ENCODE measurements at places on chromosomes 11 and 22. TPM values are rescaled to one million over a fixed set of nuclear protein-coding genes. Genes with fewer than 3 reads are reported as not detected.

The OR4D9 gene
- total RNA-seq, result not detected

DNA sequence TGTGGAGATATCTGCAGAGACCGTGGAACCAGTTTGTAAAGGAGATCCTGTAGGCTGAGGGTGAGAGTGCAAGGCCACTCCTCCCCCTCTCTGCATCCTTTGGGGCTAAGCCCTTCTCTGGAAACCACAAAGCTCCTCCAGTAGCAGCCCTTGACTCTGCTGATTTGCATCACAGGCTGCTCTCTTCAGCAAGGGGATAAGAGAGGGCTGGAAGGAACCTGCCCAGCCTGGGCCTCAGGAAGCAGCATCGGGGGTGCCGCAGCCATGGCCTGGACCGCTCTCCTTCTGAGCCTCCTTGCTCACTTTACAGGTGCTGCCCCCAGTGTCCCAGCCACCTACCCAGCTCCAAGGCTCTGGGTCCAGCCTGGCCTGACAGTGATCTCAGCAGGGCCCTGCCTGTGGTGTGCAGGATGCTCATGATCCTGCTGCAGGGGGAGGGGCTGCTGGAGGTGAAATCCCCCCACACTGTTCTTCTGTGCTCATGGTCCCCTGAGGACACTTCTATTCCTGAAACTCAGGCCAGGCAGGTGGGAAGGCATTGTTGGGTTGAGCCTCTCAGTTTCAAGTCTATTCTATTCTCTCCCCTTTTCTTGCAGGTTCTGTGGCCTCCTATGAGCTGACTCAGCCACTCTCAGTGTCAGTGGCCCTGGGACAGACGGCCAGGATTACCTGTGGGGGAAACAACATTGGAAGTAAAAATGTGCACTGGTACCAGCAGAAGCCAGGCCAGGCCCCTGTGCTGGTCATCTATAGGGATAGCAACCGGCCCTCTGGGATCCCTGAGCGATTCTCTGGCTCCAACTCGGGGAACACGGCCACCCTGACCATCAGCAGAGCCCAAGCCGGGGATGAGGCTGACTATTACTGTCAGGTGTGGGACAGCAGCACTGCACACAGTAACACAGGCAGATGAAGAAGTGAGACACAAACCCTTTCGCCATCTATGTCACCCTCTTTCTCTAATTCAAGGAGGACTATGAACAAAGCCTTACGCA lies 68.5 kb upstream of the IGLL5 start:
- peaks cover 8% of the 10 kb centered on the region for H3K4me1 ChIP-seq
- H3K27me3 ChIP-seq, result no peaks in the 10 kb centered on the region
- DNase-seq, result no peak
- no peaks in the 10 kb centered on the region for H3K36me3 ChIP-seq
- no peak overlapping the region for H3K4me3 ChIP-seq
- no peak overlapping the region for H3K27ac ChIP-seq

The RIC3 gene
- 8.6 TPM for total RNA-seq

- H3K27me3 ChIP-seq, result no peaks in the 10 kb centered on the region
- no peak for DNase-seq
- H3K4me1 ChIP-seq, result no peaks in the 10 kb centered on the region
- no peaks in the 10 kb centered on the region for H3K36me3 ChIP-seq
- peak overlapping the region; percentile 9 for H3K27ac ChIP-seq
- no peak overlapping the region for H3K4me3 ChIP-seq
These were observed 129.7 kb upstream of the PARVA start for GRCh38 chr11:12247543-12248254.

- peaks cover 19% of the 10 kb centered on the region for H3K4me1 ChIP-seq
- peaks cover 14% of the 10 kb centered on the region for H3K27me3 ChIP-seq
- H3K4me3 ChIP-seq, result no peak overlapping the region
- no peak for DNase-seq
- H3K27ac ChIP-seq, result no peak overlapping the region
These were observed 62.6 kb upstream of the RASD2 start for GRCh38 chr22:35477911-35478582.

GRCh38 chr11:73752216-73752867 lies 8.5 kb downstream of the RAB6A start:
- no peak overlapping the region for H3K4me3 ChIP-seq
- H3K27me3 ChIP-seq, result no peaks in the 10 kb centered on the region
- H3K36me3 ChIP-seq, result no peaks in the 10 kb centered on the region

DNA sequence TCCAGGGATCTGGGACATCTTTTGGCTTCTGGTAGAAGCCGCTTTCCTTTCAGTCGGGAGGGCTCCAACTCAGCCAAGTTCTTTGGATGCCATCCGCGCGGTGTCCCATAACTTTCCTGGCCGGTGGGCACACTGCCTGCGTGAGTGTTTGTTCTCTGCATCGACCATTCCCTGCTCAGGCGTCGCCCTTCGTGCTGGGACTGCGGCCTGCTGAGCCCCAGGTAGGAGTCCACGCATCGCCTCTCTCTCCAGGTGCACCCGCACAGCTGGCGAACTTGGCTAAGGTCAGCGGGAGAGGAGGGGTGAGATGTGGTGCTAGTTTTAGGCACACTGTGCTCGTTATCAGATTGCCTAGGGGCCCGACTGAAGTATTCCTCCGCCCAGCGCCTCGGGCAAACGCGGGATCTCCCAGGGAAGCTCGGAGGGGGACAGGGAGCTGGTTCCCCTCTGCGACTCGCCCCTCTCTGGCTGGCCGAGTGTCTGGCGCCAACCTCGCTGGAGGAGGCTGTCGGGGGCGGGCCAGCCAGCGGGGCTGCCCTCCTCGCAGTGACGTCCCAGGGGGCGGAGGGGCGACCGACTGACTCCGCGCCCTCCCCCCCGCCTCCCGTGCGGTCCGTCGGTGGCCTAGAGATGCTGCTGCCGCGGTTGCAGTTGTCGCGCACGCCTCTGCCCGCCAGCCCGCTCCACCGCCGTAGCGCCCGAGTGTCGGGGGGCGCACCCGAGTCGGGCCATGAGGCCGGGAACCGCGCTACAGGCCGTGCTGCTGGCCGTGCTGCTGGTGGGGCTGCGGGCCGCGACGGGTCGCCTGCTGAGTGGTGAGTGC lies at the start of gene LAYN:
LAYN (plus strand) TSS at position 607 of the 823 bp plus-strand sequence; CDS start at position 731, 124 bp downstream.
- peaks cover 35% of the 10 kb centered on the region for H3K4me1 ChIP-seq
- no peaks in the 10 kb centered on the region for H3K36me3 ChIP-seq
- H3K27ac ChIP-seq, result peak within 1 kb of the TSS; percentile 73
- peak; percentile 83 for DNase-seq
- peak within 1 kb of the TSS; percentile 37 for H3K4me3 ChIP-seq

DNA sequence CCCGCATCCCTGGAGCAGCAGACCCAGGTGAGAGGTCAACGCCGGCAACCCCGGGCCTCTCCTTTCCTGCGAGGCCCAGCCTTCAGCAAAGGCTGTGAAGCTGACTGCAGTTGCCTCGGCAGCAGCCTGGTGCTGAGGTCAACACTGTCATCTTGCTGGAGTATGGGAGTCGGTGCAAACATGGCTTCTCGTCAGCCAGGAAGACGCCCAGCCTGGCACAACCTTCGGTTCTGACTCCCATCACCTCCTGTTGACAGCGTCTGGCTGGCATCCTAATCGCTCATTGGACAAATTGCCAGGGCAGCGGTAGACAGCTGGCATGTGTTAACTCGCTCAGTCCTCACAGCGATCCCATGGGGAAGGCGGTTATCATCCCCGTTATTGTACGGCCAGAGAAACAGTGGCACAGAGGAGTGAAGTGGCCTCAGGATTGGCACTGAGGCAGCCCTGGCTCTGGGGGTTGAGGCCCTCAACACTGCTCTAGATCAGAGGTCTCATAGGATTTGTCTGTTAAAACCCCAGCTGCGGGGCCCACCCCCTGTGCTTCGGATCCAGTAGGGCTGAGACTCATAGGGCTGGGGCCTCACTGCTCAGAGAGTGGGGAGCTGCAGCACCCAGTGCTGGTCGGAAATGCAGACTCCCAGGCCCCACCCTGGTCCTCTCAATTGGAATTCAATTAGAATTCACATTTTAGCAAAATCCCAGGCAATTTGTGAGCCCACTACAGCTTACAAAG lies 39.3 kb upstream of the TP53I11 start:
- DNase-seq, result no peak
- no peak overlapping the region for H3K27ac ChIP-seq
- H3K4me3 ChIP-seq, result no peak overlapping the region
- H3K27me3 ChIP-seq, result no peaks in the 10 kb centered on the region

DNA sequence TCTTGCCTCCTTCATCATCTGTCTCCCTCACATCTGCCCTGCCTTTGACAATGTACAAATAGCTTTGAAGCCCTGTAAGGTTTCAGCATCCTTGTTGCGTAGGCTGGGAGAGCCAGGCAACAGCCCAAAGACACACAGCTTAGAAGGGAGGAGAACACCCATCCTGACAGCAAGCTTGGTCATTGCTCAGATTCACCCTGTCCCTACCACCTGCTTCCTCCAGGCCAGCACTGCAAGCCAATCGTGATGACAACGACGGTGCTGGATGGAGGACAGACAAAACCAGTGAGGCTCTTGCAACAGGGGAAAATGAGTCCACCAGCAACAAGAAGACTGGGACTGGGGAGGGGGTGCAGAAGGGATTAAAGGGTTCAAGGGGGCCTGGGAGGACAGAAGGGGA lies 32.9 kb upstream of the CD5 start:
- no peak overlapping the region for H3K4me3 ChIP-seq
- H3K36me3 ChIP-seq, result no peaks in the 10 kb centered on the region
- no peak for DNase-seq
- peaks cover 15% of the 10 kb centered on the region for H3K4me1 ChIP-seq
- H3K27me3 ChIP-seq, result no peaks in the 10 kb centered on the region

DNA sequence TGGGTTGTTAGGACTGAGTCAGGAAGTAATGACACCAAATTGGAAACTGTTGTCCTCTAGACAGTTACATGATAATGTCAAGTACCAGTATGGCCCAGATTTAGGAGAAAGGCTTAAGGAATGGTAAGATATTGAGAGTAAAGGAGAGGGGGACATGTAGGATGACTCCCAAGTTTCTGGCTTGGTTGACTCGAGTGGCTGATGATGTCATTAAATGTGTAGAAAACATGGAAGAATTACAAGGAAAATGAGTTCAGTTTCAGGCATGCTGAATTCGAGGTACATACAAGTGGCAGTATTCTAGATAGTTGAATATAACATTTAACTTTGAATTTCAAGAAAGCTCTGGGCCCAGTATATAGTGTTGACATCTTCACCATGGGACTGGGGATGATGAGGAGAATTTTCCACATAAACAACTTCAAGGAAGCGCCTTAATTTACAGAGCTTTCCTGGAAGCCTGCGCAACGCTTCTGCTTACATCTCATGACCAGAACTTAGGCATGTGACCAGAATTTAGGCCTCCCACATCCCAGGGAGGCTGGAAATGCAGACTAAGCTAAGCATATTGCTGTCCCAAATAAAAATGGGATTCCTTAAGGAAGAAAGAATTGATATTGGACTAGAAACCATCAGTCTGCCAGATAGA lies 3.8 kb downstream of the CFAP300 start:
- peaks cover 22% of the 10 kb centered on the region for H3K27me3 ChIP-seq
- H3K4me1 ChIP-seq, result no peaks in the 10 kb centered on the region
- H3K36me3 ChIP-seq, result no peaks in the 10 kb centered on the region
- no peak overlapping the region for H3K27ac ChIP-seq
- H3K4me3 ChIP-seq, result no peak overlapping the region

GRCh38 chr11:23859087-23859486 lies 637.8 kb upstream of the LUZP2 start:
- H3K4me3 ChIP-seq, result no peak overlapping the region
- H3K4me1 ChIP-seq, result no peaks in the 10 kb centered on the region
- H3K36me3 ChIP-seq, result no peaks in the 10 kb centered on the region
- no peak for DNase-seq
- H3K27ac ChIP-seq, result no peak overlapping the region
- no peaks in the 10 kb centered on the region for H3K27me3 ChIP-seq

GRCh38 chr11:13105237-13105844 lies 96.2 kb downstream of the RASSF10 start:
- DNase-seq, result no peak
- H3K27ac ChIP-seq, result no peak overlapping the region
- no peaks in the 10 kb centered on the region for H3K4me1 ChIP-seq
- H3K36me3 ChIP-seq, result no peaks in the 10 kb centered on the region
- no peaks in the 10 kb centered on the region for H3K27me3 ChIP-seq

DNA sequence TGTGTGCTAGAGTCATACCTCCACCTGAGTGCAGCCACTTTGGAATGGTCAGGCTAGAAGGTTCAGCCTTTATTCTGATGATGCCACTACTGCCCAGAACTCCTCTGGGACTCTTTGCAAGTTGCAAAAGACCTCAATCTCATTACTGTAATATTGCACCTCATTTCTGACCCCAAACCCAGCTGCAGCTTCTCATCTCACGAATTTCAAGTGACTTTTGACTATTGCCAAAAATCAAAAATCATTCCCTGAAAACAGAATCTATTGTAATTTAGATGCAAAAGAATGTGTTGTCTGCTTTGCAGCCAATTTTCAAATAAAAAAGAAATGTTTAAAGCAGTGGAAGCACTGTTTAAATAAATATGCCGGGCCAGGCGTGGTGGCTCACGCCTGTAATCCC lies 25.2 kb downstream of the GVQW3 start:
- no peaks in the 10 kb centered on the region for H3K27me3 ChIP-seq
- no peak overlapping the region for H3K27ac ChIP-seq
- H3K36me3 ChIP-seq, result no peaks in the 10 kb centered on the region
- no peak overlapping the region for H3K4me3 ChIP-seq
- DNase-seq, result no peak

GRCh38 chr22:35631597-35631996 lies 14.5 kb upstream of the MB start:
- no peaks in the 10 kb centered on the region for H3K4me1 ChIP-seq
- H3K27me3 ChIP-seq, result no peaks in the 10 kb centered on the region
- peak; percentile 51 for DNase-seq
- no peak overlapping the region for H3K4me3 ChIP-seq
- no peaks in the 10 kb centered on the region for H3K36me3 ChIP-seq
- H3K27ac ChIP-seq, result no peak overlapping the region

The TMEM80 gene
- 23.6 TPM for total RNA-seq

The OR51E2 gene
- total RNA-seq, result not detected

The ETS1 gene
- total RNA-seq, result 70.2 TPM

The TEX12 gene
- total RNA-seq, result not detected

- no peaks in the 10 kb centered on the region for H3K36me3 ChIP-seq
- H3K4me1 ChIP-seq, result no peaks in the 10 kb centered on the region
- H3K27ac ChIP-seq, result no peak overlapping the region
- no peak overlapping the region for H3K4me3 ChIP-seq
- H3K27me3 ChIP-seq, result no peaks in the 10 kb centered on the region
- no peak for DNase-seq
These were observed 16.7 kb upstream of the SYT12 start for GRCh38 chr11:67006029-67006884.

The ROM1 gene
- total RNA-seq, result 4.3 TPM

The OR4D5 gene
- not detected for total RNA-seq

GRCh38 chr11:84128840-84129239 lies 842.7 kb upstream of the CCDC90B start:
- no peak overlapping the region for H3K4me3 ChIP-seq
- no peaks in the 10 kb centered on the region for H3K27me3 ChIP-seq

GRCh38 chr11:16977994-16978315 lies 36.3 kb downstream of the PLEKHA7 start:
- no peaks in the 10 kb centered on the region for H3K36me3 ChIP-seq
- no peak for DNase-seq
- peaks cover 6% of the 10 kb centered on the region for H3K4me1 ChIP-seq
- no peak overlapping the region for H3K4me3 ChIP-seq
- H3K27me3 ChIP-seq, result no peaks in the 10 kb centered on the region

The CCDC89 gene
- total RNA-seq, result 2.5 TPM

The SOX6 gene
- total RNA-seq, result 4.7 TPM

The RTN4R gene
- total RNA-seq, result 8.9 TPM

GRCh38 chr11:103730131-103730940 lies 306.1 kb upstream of the DDI1 start:
- no peaks in the 10 kb centered on the region for H3K36me3 ChIP-seq
- no peak for DNase-seq
- H3K27me3 ChIP-seq, result no peaks in the 10 kb centered on the region
- H3K4me3 ChIP-seq, result no peak overlapping the region

- no peaks in the 10 kb centered on the region for H3K27me3 ChIP-seq
- no peaks in the 10 kb centered on the region for H3K36me3 ChIP-seq
- H3K27ac ChIP-seq, result peak overlapping the region; percentile 59
- DNase-seq, result no peak
These were observed 21.7 kb upstream of the HSPA8 start for GRCh38 chr11:123083623-123084029.
